Activated CD4-positive, alpha-beta T cell treated with anti-CD3 and anti-CD28 coated beads for 1 hour (primary cell): ENCODE measurements at places on chromosomes 2 and 18.

DNA sequence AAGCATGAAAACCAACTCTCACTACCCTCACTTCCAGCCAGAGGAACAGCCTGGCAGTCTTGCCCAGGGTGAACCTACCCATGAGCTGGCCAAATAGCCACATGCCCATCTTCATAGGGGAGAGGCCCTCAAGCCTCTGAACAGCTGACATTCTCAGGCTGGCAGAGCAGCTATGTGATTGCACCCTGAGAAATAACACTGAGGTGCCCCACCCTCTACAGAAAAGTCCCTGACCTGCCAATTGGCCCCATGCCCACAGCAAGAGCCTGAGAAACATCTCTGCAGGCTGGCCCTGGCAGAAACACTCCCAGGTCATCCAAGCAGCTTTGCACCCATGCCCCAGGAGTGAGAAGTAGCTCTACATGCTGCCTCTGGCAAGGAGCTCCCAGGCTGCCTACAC is 127.4 kb upstream of the OTX1 start:
- DNase-seq = no peak

DNA sequence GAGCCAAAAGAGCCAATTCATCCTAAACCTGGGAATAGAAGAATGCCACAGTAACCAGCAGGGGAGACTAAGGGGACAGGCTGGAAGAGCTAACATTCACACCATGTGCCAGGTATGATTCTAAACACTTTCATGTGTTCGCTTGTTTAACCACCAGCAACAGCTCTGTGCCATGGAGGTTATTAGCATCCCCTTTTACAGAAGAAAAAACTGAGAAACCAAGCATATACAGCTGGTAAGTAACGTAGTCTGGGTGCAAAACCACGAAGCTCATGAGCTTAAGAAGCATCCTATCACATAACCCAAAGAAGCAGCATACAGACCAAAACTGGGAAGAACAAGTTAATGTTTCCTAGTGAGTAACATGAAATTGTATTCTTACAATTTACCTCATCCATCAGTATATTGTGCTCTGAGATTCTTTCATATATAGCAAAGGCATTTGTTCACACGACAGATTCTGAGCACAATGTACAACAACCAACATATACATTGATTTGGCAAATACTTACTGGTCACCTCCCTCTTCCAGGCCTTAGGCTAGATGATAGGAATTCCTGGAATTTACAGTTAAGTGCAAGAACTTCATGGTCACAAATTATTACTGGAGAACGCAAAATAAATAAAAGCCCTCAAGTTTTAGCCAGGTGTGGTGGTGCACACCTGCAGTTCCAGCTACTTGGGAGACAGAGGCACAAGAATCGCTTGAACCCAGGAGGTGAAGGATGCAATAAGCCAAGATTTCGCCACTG is 36.5 kb upstream of the HNRNPA3 start:
- DNase-seq = no peak

GRCh38 chr2:218123986-218124385 is 1.8 kb upstream of the CXCR2 start:
- no peak for DNase-seq

DNA sequence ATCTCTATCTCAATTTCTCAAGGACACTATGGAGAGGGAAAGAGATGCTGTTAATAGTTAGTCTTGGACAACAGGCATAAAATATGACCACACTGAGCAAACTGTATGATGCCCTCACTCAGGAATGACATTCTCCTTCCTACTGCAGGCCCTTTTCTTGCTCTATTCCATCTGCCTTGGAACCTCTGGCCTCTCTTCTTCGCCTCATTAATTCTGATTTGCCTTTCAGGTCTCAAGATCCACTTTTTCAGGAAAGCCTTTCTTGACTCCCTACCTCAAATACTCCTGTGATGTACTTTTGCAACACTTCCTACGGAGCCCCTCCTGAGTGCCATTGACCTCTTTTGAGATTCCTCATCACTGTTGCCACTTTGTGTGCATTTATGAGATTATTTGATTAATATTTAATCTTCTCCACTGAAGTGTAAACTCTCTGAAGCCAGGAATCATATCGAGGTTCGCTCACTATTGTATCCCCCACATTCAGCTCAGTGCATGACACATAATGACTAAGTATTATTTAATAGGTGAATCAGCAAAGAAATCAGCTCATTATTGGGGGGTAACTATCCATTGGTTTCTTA is 21.3 kb upstream of the SPP2 start:
- DNase-seq = no peak

- no peak for DNase-seq
These were observed 52.6 kb downstream of the ARL4C start for GRCh38 chr2:234444242-234444730.

DNA sequence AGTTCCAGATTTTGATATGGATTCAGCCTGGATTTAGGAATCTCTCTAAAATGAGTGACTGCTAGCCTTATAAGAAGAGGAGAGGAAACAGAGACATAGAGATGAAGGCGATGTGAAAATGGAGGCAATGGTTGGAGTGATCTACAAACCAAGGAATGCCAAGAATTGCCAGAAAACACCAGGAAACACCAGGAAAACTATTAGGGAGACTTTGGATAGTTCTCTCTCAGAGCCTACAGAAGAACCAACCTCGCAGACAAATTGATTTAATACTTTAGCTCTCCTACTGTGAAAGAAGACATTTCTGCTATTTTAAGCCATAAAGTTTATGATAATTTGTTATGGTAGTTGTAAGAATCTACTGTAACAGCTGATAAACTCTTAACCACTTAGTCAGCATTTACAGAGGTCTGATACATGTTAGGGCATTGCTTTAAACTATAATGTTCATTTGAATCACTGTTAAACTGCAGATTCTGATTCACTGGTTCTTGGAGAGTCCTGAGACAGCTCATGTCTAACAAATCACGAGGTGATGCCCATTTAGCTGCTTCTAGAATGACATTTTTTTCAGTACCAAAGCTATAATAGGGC is 1702.6 kb upstream of the LRRTM1 start:
- no peak for DNase-seq

- DNase-seq = no peak
These were observed 103.1 kb upstream of the THOC1 start for GRCh38 chr18:370751-371608.

GRCh38 chr2:31983762-31984467 is 26.9 kb downstream of the MEMO1 start:
- no peak for DNase-seq

- no peak for DNase-seq
These were observed 27.0 kb downstream of the IRS1 start for GRCh38 chr2:226772389-226773179.

GRCh38 chr2:66571918-66572317 is 137.0 kb downstream of the MEIS1 start:
- no peak for DNase-seq

DNA sequence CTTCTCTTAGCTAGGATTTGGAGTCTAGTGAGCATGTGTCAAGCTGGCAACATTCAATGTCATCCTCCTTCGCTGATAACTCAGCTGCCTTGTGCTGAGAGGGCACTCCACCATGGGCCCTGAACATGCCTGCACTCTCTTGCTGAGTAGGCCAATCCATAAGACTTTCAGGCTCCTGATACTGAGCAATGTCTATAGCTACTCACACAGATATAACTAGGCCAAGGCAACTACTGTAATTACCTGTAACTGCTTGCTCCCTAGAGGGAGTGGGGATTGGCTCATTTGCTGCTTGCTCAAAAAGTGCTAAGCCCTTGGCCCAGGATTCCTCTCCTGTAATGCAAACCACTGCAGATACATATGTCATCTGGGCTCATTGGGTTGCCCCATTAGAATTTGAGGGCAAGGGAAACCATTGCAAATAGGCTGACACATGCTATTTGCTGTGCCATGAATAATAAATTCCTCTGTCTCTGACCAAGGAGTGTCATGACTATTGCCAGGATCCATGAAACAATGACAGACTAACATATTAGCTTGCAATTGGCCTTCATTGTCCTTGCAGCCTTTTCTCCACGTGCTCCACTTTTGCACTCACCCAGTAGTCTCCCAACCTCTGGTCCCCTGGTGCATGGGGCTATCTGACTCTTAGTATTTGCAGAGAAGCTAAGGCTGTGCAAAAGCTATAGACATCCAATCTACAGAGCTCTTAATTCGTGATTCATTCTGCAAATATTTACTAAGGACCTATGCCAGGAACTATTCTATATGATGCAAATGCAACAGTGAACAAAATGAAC is 36.9 kb upstream of the BMPR2 start:
- DNase-seq = no peak

GRCh38 chr2:108449410-108450130 is 564 bp downstream of the GCC2 start:
- no peak for DNase-seq

DNA sequence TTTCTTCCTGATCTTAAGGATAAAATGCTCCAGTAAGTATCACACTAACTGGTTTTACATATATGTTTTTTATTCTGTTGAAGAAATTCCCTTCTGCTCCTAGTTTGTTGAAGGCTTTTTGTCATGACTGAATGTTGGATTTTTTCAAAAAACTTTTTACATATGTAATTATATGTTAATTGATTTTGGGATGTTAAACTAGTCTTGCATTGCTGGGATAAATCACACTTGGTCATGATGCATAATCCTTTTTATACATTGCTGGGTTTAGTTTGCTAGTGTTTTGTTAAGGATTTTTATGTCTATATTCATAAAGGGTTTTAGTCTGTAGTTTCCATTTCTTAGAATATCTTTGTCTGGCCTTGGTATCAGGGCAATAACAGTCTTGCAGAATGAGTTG is 65.6 kb upstream of the TXNDC2 start:
- no peak for DNase-seq

- no peak for DNase-seq
These were observed 102.2 kb upstream of the FZD7 start for GRCh38 chr2:201931475-201931874.

DNA sequence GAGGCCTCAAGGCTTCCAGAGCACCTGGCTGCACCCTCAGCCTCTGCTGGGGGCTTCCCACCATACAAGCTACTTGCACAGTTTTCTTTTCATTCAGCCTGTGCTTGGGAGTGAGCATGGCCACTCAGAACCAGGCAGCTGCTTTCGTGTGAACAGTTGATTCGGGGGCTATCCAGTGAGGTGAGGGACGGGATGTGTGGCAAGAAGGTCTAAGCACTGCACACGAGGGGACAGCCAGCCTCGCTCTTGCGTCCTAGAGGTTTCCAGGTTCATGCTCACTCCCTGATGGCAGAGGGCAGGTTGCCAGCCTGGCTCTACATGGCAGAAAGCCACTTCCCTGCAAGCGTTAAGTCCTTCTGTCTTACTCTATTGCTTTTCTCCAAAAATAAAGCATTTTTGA is 146.2 kb downstream of the MBP start:
- DNase-seq = no peak

DNA sequence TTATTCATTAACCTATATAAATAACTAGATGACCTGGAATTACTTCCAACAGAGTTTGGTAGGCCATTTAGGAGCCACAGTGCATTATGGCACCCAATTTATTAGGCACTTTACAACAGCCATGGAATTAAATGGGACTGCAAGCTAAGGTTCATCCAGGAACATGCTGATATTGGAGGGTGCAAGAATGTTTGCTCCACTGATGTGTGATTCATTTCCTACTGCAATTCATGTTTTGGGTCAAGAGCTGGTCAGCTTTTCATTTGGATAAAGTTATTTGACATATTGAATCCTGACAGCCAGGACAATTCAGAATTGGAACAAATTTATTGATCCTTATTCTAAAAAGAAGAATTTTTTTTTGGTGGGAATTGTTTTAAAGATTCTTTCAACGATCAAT is 11.8 kb upstream of the LYPD1 start:
- DNase-seq = no peak

- no peak for DNase-seq
These were observed 69.9 kb upstream of the MCFD2 start for GRCh38 chr2:46985512-46985911.

- no peak for DNase-seq
These were observed 54.6 kb downstream of the AAK1 start for GRCh38 chr2:69588945-69589344.

GRCh38 chr18:76487782-76488181 is 7.3 kb downstream of the ZNF516 start:
- no peak for DNase-seq

GRCh38 chr2:167729911-167730310 is 517.5 kb downstream of the STK39 start:
- no peak for DNase-seq

GRCh38 chr2:52776571-52776970 is 991.0 kb upstream of the CHAC2 start:
- no peak for DNase-seq

- no peak for DNase-seq
These were observed 9.0 kb downstream of the DTNB start for GRCh38 chr2:25664183-25664964.

GRCh38 chr2:234286118-234286598 is 210.7 kb downstream of the ARL4C start:
- DNase-seq = no peak

DNA sequence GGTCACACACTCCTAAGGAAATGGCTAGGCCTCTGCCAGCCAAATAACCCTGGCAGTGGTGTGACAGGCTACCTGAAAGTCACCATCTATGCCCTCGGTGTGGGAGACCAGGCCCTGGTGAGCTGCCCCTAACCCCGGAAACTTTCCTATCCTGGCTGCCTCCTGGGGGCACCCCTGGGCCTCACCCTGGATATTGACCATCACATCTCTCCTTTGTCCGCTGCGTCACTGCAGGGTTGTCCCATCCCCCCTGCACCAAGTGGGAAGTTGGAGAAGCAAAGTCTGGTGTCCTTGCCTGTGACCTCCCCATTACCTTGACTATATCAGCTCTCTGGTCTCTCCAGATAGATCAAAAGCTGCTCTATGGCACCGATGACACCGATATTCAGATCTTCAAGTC is 18.8 kb downstream of the FER1L5 start:
- no peak for DNase-seq

DNA sequence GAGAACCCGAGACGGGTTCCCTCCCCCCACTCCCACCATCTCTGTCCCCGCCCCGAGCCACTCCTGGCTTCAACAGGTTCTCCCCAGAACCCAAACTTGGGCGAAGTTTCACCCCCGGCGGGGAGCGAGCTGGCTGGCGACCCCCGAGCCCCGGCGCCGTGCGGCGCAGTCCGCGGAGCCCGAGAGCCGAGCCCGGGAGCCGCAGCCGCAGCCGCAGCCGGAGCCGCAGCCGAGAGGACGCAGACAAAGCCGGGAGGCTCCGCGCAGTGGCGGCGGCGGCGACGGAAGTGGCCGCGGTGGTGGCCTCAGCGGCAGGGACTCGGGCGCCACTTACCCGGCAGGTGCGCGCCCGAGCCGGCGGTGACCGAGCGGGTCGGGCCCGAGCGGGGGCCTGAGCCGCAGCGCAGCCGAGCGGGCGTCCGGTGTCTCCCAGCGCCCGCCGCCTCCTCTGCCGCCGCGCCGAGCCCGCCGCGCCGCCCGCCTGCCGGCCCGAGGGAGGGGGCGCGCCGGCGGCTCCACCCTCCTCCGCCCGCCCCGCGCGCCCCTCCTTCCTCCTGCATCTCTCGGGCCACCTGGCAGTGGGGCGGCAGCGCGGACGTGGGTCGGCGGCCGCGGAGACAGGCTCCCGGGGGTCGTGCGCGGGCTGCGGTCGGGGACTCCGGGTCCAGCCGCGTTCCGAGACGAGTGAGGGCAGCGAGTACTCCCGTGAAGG is at the start of gene ECEL1:
ECEL1 (minus strand) TSS at position 450 of the 712 bp plus-strand sequence. CDS start 1,181 bp downstream, outside the sequence.
- no peak for DNase-seq

- DNase-seq = no peak
These were observed 1087.6 kb upstream of the PIK3C3 start for GRCh38 chr18:40867459-40867858.
